ENCODE measurements at places on chromosomes 4 and X.

DNA sequence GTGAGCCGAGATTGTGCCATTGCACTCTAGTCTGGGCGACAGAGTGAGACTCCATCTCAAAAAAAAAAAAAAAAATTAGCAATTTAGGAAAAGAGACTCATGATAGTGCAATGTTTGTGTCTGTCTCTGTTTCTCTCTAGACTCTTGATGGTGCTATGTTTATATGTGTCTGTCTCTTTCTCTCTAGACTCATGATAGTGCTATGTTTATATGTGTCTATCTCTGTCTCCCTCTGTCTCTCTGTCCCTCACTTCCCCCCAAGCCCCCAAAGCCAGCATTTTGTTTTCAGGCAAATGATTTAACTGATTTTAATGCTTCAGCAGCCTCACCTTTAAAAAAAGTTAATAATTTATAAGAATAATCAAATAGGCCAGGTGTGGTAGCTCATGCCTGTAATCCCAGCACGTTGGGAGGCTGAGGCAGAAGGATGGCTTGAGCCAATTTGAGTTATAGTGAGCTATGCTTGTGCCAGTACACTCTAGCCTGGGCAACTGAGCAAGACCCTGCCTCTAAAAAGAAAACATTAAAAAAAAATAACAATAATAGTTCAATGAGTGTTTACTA lies 6.9 kb downstream of the MOB1B start:
- no peak for DNase-seq

GRCh38 chrX:13843150-13843721 lies 26.3 kb upstream of the GPM6B start:
- no peak for DNase-seq

DNA sequence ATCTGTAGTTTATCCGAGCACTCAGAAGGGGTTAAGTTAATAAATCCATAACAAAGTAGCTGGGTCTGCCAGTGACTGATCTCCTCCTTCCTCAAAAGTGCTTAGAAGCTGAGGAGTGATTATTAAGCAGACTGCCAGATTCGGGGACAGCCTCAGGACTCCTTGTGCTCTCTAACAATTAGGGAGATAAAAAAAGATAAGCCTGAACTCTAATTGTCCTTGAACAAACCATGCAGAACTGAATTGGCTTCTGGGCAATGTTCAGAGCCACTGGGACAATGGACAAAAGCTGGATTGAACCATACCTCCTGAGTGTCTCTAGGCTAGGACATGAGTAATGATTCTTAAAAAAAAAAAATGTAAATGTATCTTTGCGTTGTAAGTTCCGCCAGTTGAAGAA lies 22.7 kb upstream of the GRPR start:
- DNase-seq = no peak

DNA sequence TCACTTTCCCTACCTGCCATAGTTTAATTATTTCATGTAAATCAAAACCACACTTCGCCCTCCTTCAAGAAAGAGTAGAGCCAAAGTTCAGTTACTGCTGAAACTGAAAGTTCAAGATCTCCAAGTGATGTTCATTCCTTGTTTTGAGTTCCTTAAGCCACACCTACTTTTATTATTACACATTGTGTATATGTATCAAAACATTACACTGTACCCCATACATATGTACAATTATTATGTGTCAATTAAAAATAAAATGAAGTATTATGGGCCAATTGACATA lies 892.3 kb upstream of the NDST4 start:
- DNase-seq = no peak

GRCh38 chrX:97867266-97867665 lies 983.6 kb downstream of the RPA4 start:
- DNase-seq = no peak

GRCh38 chr4:3784454-3785291 lies 18.5 kb downstream of the ADRA2C start:
- no peak for DNase-seq

DNA sequence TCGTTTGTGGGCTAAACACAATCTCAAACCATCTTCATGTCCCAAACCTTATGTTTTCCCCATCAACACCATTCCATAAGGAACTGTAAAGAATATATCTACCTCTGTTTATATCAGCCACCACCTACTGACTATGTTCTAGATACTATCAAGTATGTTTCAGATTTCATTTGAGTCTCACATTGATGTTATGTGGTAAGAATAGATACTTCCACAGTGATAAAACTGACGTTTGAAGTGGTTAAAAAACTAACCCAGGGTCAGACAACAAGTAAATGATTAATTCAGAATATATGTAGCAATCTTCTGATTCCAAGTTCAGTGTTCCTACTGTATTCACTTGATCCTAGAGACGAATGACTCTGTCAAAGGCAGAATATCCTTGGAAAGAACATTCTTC lies 156.8 kb upstream of the RASGEF1B start:
- peak; percentile 72 for DNase-seq

GRCh38 chrX:14295426-14295825 lies 233.9 kb upstream of the GLRA2 start:
- no peak for DNase-seq

DNA sequence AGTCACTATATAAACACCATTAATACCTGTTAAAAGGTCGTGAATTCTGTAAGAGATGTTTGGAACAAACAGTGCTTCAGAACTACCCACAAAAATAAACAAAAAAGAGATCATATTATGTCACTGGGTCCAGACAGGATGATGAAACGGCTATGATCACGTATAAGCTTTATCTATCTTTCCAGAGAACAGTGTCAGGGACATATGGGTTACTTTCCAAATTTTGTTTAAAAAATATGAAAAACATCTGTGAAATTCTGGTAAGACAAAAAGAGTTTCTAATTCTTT lies 90.0 kb downstream of the SORBS2 start:
- no peak for DNase-seq

DNA sequence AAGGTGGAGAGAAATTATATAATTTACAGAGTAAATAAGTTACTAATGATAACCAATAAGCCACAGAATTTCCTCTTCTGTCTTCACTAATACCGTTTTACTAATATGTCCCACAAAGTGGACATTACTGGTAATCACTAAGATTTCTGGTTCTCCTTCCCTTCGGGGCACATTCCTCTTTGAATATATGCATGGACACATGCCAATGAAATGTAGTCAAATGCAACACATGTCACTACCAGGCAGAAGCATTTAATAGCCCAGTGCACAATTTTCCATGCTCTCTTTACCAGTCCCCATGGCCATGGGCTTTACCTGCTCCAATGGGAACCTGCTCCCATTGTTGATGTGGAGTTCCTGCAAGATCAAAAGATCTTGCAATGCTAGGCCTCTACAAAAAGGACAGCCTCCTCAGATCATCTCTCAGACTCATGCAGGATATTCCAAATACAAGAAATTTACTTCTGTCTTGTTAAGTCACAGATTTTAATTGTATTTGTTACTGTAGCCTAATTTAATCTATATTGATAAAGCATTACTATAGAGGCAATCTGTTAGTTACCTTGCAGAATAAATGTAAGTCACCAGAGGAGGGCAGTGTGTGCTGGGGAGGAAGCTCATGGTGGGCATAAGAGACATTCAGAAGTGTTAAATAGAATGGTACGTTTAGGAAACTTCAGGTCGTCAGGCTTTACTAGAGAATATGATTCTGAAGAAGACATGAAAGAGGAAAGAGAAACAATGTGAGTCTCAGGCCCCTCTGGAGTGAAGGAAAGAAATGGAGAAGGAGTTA lies 37.1 kb upstream of the INPP4B start:
- no peak for DNase-seq

- peak; percentile 56 for DNase-seq
Observed at GRCh38 chr4:145804116-145804515, 124.2 kb downstream of the C4orf51 start.

DNA sequence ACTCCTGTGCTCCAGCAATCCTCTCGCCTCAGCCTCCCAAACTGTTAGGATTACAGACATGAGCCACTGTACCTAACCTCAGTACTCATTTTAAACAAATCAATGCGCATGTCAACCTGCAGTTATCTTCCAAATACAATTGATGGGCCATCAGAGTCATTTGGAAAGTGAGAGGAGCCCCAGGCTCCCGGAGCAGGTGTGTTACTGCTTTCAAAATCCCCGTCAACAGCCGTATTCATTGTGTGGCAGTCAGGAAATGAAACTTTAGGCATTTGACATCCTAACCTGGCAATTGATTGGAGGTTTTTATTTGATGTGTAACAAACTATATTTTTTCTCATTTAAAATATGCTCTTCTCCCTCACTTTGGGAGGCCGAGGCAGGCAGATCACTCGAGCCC lies 623.6 kb upstream of the TENM3 start:
- DNase-seq = no peak

DNA sequence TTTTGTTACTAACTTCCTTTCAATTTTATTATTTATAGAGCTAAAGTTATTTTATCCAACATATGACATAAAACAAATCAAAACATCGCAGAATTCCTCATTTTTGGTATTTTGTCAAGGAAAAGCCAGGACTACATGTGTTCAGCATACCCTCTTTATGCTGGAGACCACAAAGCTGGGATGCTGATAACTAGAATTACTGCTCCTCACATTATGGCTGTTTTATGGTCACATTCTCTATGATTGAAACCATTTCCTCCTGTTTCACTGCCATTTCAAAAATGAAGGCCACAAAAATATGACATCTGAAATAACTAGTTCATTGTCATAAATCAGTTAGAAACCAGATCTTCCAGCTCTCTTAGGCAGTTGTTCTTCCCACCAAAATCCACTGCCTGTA lies 41.7 kb downstream of the KLHL34 start:
- DNase-seq = no peak

GRCh38 chr4:26936284-26937065 lies 75.8 kb downstream of the STIM2 start:
- DNase-seq = peak; percentile 10

- DNase-seq = peak; percentile 17
Observed at GRCh38 chr4:47238667-47239066, 207.3 kb downstream of the GABRB1 start.

DNA sequence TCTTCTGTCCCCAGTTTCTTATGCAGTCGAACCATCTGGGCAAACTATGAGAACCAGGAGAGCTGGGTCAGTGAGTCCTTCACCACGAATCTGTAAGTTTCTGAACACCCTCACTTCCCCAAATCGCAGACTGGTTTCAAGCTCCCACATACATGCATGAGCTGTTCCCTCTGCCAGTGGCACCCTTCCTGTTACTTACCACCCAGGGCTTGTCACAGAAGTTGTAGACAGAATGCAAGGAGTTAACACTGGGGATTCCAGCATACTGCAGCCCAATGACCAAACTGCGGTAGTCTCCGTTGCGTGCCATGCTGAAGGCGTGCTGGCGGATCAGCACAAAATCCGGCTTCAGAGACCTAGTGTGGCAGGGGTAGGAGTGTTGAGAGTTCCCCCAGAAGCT lies 14.6 kb downstream of the SYN1 start:
- DNase-seq = no peak

DNA sequence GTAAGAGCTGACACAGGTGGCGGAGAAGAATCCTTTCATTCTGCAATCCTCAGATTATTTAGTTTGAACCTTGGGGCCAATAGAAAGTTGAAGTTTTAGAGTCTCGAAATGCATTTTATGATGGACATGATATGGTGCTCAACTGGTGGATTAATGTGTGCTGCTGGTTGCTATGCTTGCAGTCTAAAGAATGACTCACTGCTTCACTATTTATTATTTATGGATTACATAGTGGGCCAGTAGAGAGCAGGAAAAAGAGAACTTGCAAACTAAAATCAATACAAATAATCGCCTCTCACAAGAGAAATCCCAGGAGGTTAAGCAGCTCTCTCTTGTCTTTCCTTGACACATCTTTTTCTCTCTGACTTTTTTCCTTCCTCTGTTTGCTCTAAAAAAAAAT lies 2326.8 kb upstream of the AGA start:
- DNase-seq = no peak

DNA sequence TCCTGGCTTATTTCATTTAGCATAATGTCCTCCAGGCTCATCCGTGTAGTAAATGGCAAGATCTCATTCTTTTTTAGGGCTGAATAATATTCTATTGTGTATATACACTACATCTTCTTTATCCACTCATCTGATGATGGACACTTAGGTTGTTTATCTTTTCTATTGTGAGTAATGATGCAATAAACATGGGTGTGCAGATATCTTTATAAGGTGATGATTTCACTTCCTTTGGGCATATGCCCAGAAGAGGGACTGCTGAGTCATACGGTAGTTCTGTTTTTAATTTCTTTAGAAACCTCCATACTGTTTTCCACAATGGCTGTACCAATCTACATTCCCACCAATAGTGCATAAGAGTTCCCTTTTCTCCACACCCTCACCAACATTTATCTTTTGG lies 317.6 kb upstream of the CNKSR2 start:
- no peak for DNase-seq

DNA sequence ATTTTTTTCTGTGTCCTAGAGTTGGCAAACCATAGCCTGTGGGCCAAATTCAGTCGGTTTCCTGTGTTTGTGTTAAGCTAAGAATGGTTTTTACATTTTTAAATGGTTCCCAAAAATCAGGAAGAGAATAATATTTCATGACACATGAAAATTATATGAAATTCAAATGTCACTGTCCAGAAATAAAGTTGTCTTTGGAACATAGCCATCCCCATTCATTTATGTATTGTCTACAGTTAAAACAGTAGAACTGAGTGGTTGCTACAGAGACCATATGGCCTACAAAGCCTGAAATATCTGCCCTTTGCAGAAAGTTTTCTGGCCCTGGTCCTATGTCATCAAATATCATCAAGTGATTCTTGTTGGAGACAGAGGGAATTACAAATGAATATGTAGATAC lies 15.5 kb downstream of the FRMPD4 start:
- no peak for DNase-seq

GRCh38 chr4:122806981-122807679 lies 19.5 kb upstream of the FGF2 start:
- no peak for DNase-seq

GRCh38 chrX:49175435-49176274 lies 4.0 kb downstream of the PLP2 start:
- no peak for DNase-seq

DNA sequence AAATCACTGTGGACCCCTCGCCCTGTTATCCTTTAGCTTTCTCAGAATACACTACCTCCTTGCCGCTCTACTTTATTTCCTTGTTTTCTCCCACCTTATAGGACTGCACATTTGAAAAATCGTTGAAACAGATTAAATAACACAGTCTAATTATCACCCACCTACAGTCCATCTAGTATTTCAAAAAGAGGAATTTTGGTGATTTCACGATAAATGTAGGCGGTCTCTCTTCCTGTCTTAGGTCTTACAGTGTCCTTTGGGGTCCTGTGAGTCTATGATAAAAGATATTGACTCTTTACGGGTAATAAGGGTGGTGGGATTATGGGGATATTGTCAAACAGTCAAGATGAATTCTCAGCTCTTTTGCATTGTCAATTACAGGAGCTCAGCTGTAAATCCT lies 2.4 kb upstream of the TBL1X start:
- DNase-seq = no peak

- no peak for DNase-seq
Observed at GRCh38 chrX:41334363-41335197, 618 bp downstream of the DDX3X start.

GRCh38 chr4:10021653-10022023 lies 341 bp upstream of the SLC2A9 start:
- DNase-seq = no peak

Data from kidney glomerular epithelial cell (primary cell).